Calu3 (cell line): ENCODE measurements at places on chromosomes 1 and 21. TPM values are rescaled to one million over a fixed set of nuclear protein-coding genes. Genes with fewer than 3 reads are reported as not detected.

- peaks cover 17% of the 10 kb centered on the region for H3K4me1 ChIP-seq
- H3K27me3 ChIP-seq = no peaks in the 10 kb centered on the region
- H3K4me3 ChIP-seq = no peak overlapping the region
- H3K36me3 ChIP-seq = no peaks in the 10 kb centered on the region
- no peak overlapping the region for H3K27ac ChIP-seq
These were observed 68.3 kb downstream of the CLIC6 start for GRCh38 chr21:34737115-34737514.

GRCh38 chr1:45843474-45843905 lies 40.1 kb downstream of the MAST2 start:
- H3K36me3 ChIP-seq = no peaks in the 10 kb centered on the region
- no peaks in the 10 kb centered on the region for H3K4me1 ChIP-seq
- no peaks in the 10 kb centered on the region for H3K27me3 ChIP-seq
- H3K27ac ChIP-seq = no peak overlapping the region
- no peak for DNase-seq

GRCh38 chr1:18020021-18020817 lies 87.4 kb upstream of the IGSF21 start:
- no peak overlapping the region for H3K27ac ChIP-seq
- no peaks in the 10 kb centered on the region for H3K4me1 ChIP-seq
- no peak overlapping the region for H3K4me3 ChIP-seq
- peaks cover 98% of the 10 kb centered on the region for H3K27me3 ChIP-seq
- DNase-seq = no peak

DNA sequence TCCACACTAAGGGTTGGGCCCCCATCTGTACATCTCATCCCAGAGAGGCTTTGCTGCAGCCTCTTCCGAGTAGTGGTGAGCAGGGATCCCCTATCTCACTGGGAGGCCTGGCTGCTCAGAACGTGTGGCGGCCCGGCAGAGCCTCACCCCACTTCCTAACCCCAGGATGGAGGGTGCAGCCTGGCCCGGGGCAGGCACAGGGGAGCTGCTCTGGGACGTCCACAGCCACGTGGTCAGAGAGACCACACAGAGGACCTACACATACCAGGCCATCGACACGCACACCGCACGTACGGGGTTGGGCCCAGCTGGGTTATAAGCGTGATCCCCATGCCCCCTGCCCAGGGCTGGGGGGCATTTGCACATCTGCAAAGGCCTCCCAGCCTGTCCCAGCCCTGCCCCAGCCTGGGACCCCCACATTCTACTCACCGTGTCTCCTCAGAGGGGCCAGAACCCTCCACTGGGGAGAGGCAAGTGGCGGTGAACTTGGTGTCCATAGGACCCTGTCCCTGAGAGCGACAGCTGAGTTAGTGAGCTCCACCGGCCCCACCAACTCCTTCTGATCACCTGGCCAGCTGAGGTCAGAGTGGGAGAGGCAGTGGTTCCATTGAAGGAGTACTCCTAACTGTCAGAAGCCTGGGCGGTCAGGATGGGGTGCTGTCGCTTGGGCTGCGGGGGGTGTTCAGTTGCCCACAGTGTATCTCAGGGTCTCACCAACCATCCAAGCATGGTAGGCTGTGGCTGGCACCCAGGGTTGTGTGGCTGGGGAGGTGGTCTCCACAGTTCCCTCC lies 41.2 kb downstream of the TRIM11 start:
- H3K27ac ChIP-seq = no peak overlapping the region
- H3K4me3 ChIP-seq = no peak overlapping the region
- H3K36me3 ChIP-seq = peaks cover 20% of the 10 kb centered on the region
- no peaks in the 10 kb centered on the region for H3K27me3 ChIP-seq
- peaks cover 8% of the 10 kb centered on the region for H3K4me1 ChIP-seq
- DNase-seq = no peak

- no peaks in the 10 kb centered on the region for H3K4me1 ChIP-seq
- no peaks in the 10 kb centered on the region for H3K36me3 ChIP-seq
- DNase-seq = no peak
- H3K27ac ChIP-seq = no peak overlapping the region
- H3K27me3 ChIP-seq = peaks cover 68% of the 10 kb centered on the region
- H3K4me3 ChIP-seq = no peak overlapping the region
These were observed 326.8 kb downstream of the ASTN1 start for GRCh38 chr1:176837708-176838107.

DNA sequence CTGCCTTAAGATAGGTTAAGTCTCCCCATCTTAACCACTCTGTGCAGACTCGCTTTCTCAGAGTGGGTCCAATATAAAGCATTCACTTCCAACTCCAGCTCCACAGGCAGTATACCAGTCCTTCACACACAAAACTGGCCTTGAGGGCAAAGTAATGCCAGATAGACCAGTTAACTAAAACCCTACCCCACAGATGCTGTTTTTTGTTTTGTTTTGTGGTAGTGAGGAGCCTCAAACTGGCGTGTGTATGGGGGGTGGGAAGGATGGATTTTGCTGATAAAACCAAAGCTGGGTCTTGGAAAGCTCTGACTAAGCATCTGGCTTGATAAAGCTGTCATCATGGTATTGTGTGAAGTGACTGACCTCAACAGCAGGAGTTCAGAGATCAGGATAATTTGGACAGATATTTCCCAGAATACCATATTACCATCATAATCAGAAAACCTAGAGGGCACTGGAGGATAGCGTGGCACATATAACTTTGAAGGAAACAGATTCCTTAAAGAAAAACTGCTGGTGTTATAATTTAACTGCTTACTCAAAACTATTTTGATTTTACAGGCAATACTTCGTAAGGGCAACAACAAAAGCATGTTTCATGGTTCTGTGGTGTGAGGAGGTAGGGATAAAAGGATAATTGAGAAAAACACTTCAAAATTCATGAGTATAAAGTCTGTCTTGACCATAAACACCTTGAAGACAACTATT lies 29.6 kb upstream of the CPLANE2 start:
- peaks cover 15% of the 10 kb centered on the region for H3K4me1 ChIP-seq
- H3K27me3 ChIP-seq = no peaks in the 10 kb centered on the region
- DNase-seq = no peak
- H3K27ac ChIP-seq = no peak overlapping the region
- H3K36me3 ChIP-seq = no peaks in the 10 kb centered on the region

GRCh38 chr21:10521091-10521598 lies at the start of gene TPTE:
TPTE (plus strand) TSS chr21:10521583; CDS start chr21:10538724, 17,141 bp downstream.
- no peak within 1 kb of the TSS for H3K4me3 ChIP-seq
- DNase-seq = no peak
- H3K36me3 ChIP-seq = no peaks in the 10 kb centered on the region
- no peaks in the 10 kb centered on the region for H3K4me1 ChIP-seq
- H3K27me3 ChIP-seq = no peaks in the 10 kb centered on the region

DNA sequence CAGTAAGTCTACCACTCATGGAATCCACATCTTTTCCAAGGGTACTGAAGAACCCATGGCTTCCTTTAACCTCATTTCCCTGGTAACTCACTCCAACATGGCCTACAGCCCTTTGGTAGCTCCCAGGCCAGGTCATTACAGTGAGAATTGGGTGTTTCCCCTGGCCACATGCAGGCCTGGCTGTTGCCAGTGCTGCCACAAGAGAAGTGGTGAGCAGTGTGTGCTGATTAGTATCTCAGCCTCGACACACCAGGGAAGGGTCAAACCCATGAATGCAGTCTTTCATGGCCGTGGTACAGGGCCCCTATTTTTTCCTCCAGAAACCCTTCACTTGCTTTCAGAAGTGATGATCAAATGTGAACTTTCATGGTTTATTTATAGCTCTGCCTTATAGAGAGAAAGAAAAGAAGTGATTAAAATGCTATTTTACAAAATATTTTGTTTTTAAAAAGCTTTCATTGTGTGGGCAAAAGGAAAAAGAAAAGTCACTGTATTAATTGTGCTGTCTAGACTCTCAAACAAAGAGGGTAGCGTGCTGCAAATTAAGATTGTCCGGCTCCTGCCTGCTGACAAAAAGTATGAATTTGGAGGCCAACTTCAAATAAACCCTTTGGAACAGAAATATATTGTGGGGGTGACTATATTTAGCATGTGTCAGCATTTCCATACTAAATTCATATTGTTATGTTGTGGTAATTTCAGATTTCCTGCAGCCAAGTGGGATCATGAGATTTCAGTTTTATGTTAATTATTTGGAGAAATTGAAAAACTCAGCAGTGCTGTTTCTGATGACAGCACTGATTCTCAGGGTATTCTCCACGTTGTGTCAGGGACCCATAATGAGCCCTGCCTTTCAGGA lies 62.0 kb upstream of the HOOK1 start:
- no peak overlapping the region for H3K4me3 ChIP-seq
- no peaks in the 10 kb centered on the region for H3K36me3 ChIP-seq
- H3K27me3 ChIP-seq = no peaks in the 10 kb centered on the region
- H3K27ac ChIP-seq = no peak overlapping the region

GRCh38 chr1:168497376-168497950 lies 46.3 kb downstream of the XCL2 start:
- peaks cover 4% of the 10 kb centered on the region for H3K36me3 ChIP-seq
- peak overlapping the region; percentile 48 for H3K27ac ChIP-seq
- DNase-seq = no peak
- no peaks in the 10 kb centered on the region for H3K27me3 ChIP-seq
- peaks cover 64% of the 10 kb centered on the region for H3K4me1 ChIP-seq

- peaks cover 48% of the 10 kb centered on the region for H3K4me1 ChIP-seq
- no peaks in the 10 kb centered on the region for H3K27me3 ChIP-seq
- peak; percentile 58 for DNase-seq
- peak overlapping the region; percentile 82 for H3K4me3 ChIP-seq
- H3K36me3 ChIP-seq = peaks cover 26% of the 10 kb centered on the region
- peak overlapping the region; percentile 27 for H3K27ac ChIP-seq
These were observed 990 bp upstream of the NBL1 start for GRCh38 chr1:19643121-19643520.

DNA sequence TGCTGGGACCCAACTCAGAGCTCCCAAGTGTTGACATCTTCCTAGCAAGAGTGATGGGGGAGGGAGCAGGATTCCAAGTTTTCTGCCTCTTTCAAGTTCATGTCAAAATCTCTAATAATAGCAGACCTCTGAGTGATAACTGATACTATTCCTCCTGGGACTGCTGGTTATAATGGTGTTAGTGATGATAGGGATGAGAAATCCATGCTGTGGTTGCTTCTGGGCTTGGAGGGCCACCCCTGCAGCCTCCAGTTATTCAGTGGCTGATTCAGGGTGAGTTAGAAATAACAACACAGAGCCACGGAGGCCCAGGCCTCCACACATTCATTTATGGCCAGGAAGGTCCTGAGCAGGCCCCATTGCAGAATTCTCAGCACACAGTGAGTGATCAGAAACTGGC lies 40.6 kb upstream of the ARTN start:
- no peaks in the 10 kb centered on the region for H3K4me1 ChIP-seq
- no peaks in the 10 kb centered on the region for H3K27me3 ChIP-seq
- no peak overlapping the region for H3K4me3 ChIP-seq
- no peaks in the 10 kb centered on the region for H3K36me3 ChIP-seq
- no peak for DNase-seq

DNA sequence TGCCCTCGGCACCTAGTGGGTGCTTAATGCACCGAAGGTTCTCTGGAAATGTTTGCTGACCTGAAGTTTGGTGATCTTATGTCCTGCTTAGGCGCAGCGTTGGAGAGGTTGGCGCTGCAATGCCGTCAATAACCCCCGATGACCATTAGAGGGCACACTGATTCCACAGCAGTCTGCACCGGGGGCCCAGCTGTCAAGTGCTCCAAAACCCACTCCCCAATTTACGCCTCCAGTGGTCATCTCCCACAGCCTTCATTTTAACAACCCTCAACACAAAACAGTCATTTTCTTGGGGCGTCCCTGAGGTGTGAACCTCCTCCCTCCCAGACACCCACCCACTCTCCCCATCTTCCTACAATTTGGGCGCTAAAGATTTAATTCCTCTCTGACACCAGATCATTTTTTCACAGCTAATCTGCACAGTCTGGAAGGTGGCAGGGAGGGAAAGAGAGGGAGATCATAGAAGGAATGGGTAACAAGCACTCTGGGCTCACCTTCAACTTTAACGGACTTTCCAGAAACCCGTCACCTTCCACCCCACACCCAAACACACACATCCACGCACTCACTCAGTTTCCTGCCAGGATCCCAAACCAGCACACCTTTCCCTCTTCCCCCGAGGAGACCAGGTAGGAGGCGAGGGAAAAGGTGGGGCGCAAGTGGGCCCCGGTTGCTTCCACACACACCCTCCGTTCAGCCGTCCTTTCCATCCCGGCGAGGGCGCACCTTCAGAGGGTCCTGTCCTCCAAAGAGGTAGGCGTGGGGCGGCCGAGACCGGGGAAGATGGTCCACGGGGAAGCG lies 570 bp upstream of the NPR1 start:
- H3K4me3 ChIP-seq = peak overlapping the region; percentile 71
- H3K27ac ChIP-seq = peak overlapping the region; percentile 62
- peaks cover 17% of the 10 kb centered on the region for H3K36me3 ChIP-seq

GRCh38 chr1:61270761-61271411 lies 188.5 kb downstream of the NFIA start:
- H3K4me1 ChIP-seq = peaks cover 14% of the 10 kb centered on the region
- DNase-seq = no peak
- H3K27me3 ChIP-seq = no peaks in the 10 kb centered on the region

DNA sequence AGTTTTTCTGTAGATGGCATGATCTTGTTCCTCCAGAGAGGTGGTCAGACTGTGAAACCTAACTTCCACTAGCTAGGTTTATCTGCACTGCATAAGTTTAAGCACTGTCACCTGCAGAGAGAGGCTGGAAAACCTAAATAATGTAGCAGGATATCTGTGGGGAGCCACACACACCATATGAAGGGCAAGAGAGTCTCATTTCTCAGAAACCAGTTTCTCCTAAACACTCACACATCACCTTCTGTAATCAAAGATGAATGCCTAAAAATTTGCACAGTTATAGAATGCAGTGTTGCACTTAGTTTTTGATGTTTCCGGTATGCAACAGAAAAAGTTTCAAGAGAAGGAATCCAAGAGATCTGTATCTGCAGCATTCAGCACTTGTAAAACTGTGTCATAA lies 654.6 kb downstream of the ADGRL2 start:
- DNase-seq = no peak
- H3K27me3 ChIP-seq = no peaks in the 10 kb centered on the region
- H3K27ac ChIP-seq = no peak overlapping the region
- no peak overlapping the region for H3K4me3 ChIP-seq
- no peaks in the 10 kb centered on the region for H3K36me3 ChIP-seq

DNA sequence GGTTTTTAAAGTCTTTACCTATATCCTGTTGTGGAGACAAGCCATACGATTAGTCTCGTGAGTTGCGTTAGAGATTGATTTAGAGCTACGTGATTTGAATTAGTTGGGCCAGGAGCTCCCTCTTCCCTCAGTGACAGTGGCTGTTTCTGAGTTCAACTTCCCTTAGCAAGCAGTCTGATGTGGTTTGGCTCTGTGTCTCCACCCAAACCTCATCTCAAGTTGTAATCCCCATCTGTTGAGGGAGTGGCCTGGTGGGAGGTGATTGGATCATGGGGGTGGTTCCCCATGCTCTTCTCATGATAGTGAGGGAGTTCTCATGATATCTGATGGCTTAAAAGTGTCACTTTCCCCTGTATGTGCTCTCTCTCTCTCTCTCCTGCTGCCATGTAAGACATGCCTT lies 192.9 kb upstream of the PTGFR start:
- no peaks in the 10 kb centered on the region for H3K27me3 ChIP-seq
- H3K4me3 ChIP-seq = no peak overlapping the region
- H3K27ac ChIP-seq = no peak overlapping the region
- DNase-seq = no peak
- H3K4me1 ChIP-seq = no peaks in the 10 kb centered on the region

- no peaks in the 10 kb centered on the region for H3K4me1 ChIP-seq
- no peak overlapping the region for H3K27ac ChIP-seq
These were observed 62.1 kb downstream of the USP24 start for GRCh38 chr1:55153031-55153430.

GRCh38 chr1:202005958-202006357 lies 4.4 kb upstream of the ELF3 start:
- H3K4me3 ChIP-seq = no peak overlapping the region
- H3K4me1 ChIP-seq = peaks cover 44% of the 10 kb centered on the region
- no peak for DNase-seq
- no peak overlapping the region for H3K27ac ChIP-seq

Gene LEMD1
- 15.3 and 17.2 TPM in 2 replicates for total RNA-seq

Gene SELP
- 0.47 TPM in 1 of 2 replicates, not detected in the other for total RNA-seq

Gene AK5
- 0.61 TPM in 1 of 2 replicates, not detected in the other for total RNA-seq

Gene FMOD
- total RNA-seq = not detected in 2 replicates

Gene CAMK2N1
- 56.0 and 66.0 TPM in 2 replicates for total RNA-seq

Gene TFF2
- total RNA-seq = 0.59 TPM in 1 of 2 replicates, not detected in the other

Gene LORICRIN
- not detected in 2 replicates for total RNA-seq
